Esophagus squamous epithelium (tissue), 5 donors: ENCODE measurements at places on chromosomes 13 and 19.

DNA sequence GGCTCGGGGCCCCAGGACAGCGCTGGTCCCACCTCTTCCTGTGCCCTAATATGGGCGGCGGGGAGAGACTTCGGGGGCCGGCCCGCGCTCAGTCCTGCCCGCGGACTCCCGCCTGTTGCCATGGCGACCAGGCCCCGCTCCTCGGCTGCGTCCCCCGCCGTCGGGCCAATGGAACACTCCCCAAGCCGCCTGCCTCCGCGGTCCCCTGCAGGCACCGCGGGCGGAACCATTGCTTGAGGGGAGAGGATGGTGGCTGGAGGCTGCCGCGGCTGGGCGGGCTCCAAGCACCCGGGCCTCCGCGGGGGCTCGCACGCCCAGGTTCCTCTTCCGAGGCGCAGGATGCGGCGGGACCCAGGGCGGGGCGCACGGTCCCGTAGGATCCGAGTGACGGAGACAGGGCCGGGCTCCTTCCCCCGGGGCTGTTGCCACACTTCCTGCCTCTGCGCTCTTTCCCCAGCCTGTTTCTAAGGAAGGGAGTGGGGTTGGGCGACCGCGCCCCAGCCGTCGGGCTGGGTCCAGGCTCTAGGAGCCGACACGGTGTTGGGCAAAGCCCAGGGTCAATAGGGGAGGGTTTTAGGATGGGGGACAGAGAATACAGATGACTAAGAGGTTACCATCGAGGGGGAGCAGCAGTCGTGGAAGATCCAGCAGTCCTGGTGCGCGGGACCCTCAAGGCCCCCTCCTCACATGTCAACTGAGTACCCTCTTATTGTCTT, 1.2 kb upstream of the JUNB start:
- peak; percentile 80 for DNase-seq

GRCh38 chr13:40682449-40683240, 16.2 kb upstream of the FOXO1 start:
- DNase-seq, result no peak

GRCh38 chr13:111539791-111540446, 219.5 kb downstream of the TEX29 start:
- DNase-seq, result no peak

- DNase-seq, result no peak
Measured at GRCh38 chr13:113879494-113880360, 15.9 kb upstream of the GAS6 start.

GRCh38 chr13:32381539-32381938, 46.4 kb downstream of the N4BP2L1 start:
- no peak for DNase-seq

GRCh38 chr13:78085434-78086225, 167.0 kb upstream of the EDNRB start:
- DNase-seq, result no peak

- DNase-seq, result no peak
Measured at GRCh38 chr13:30734439-30734838, 904 bp upstream of the ALOX5AP start.

GRCh38 chr13:95822303-95822702, 145.4 kb downstream of the DNAJC3 start:
- DNase-seq, result no peak

DNA sequence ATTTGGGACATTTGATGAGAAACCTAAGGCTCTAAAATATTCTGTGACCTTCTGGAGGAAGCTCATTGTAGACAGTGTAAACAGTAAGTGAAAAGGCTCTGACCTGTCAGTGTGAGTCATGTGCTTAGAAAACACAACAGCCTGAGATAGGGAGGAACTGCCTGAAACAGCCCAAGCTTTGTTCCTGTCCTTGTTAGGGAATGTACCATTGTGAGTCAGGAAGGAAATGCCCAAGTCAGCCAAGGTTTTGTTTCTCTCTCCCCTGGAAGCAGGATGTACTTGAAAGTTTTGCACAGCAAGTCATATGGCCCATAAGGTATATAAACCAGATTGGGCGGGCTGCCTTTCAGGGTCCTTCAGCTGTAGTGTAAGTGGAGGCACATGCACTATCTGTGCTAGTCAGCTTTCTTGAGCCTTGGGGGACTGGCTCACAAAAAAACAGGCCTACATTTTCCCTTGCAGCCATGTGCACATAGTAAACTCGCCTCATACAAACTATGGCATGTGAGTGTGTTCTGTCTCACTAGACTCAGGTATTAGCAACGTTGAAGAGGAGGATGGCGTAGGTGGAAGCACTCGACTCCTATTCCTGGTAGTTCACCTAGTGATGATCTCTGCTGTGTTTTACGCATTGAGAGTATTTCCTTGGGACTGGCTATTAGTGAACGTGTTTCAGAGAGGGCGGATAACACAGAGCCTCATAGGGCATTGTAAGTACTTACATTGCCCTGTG, 141.2 kb upstream of the KLHL1 start:
- DNase-seq, result no peak

DNA sequence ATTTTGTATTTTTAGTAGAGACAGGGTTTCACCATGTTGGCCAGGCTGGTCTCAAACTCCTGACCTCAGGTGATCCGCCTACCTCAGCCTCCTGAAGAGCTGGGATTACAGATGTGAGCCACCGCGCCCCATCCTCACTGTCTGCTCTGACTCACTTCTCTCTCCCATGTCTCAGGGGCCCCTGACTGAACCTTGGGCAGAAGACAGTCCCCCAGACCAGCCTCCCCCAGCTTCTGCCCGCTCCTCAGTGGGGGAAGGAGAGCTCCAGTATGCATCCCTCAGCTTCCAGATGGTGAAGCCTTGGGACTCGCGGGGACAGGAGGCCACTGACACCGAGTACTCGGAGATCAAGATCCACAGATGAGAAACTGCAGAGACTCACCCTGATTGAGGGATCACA, 5.0 kb downstream of the SIGLEC9 start:
- no peak for DNase-seq

GRCh38 chr13:110625771-110626321, 10.5 kb downstream of the NAXD start:
- DNase-seq, result no peak

DNA sequence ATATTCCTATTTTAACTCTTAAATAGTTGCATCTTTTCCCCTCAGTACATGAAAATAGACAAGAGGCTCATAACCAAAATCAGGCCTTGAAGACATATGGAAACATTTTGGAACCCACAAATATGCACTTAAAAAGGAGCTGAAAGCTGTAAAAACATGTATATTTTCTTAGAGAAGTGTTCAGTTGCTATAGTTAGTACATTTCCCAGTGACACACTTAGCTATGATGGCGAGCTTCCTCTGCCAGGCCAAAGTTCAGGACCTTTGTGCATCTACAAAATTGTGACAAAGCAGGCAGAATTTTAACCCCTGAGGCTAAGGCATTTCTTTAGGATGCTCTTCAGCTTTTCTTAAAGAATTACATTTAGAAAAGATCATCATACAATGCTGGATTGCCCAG, 54.5 kb downstream of the RCBTB2 start:
- no peak for DNase-seq

DNA sequence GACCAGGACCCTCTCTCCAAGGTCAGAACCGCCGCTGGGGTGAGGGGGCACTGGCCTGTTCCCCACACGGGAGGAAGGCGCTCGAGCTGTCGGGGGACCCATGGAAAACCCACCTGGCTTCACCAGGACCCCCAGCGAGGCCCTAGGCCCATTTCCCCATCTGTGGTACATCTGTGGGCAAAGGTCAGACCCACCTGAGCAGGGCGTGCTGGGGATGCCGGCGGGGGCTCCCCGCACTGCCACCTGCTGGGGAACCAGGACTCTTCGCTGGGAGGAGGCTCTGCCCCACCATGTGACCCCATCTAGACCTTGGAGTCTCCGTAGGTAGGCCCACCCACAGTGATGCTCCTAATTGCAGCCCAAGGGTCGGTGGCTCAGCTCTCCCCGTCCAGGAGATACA, 511 bp downstream of the WDR88 start:
- DNase-seq, result no peak

DNA sequence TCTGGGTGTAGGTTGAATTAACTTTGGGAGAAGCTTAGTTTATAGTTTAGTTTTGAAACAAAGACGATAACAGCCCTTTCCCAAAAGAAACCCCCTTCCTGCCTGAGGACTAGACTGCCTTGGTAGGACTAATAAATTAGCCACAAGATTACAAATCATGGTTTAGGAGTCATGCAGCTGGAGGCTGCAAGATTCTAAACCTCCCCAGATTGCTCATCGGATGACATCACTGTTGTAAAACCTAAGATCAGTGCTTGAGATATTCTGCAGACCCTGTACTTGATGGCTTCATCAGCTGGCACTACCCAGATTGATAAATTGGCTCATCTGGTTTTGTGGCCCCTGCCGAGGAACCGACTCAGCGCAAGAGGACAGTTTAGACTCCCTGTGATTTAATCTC, 35.9 kb upstream of the MPHOSPH8 start:
- no peak for DNase-seq

DNA sequence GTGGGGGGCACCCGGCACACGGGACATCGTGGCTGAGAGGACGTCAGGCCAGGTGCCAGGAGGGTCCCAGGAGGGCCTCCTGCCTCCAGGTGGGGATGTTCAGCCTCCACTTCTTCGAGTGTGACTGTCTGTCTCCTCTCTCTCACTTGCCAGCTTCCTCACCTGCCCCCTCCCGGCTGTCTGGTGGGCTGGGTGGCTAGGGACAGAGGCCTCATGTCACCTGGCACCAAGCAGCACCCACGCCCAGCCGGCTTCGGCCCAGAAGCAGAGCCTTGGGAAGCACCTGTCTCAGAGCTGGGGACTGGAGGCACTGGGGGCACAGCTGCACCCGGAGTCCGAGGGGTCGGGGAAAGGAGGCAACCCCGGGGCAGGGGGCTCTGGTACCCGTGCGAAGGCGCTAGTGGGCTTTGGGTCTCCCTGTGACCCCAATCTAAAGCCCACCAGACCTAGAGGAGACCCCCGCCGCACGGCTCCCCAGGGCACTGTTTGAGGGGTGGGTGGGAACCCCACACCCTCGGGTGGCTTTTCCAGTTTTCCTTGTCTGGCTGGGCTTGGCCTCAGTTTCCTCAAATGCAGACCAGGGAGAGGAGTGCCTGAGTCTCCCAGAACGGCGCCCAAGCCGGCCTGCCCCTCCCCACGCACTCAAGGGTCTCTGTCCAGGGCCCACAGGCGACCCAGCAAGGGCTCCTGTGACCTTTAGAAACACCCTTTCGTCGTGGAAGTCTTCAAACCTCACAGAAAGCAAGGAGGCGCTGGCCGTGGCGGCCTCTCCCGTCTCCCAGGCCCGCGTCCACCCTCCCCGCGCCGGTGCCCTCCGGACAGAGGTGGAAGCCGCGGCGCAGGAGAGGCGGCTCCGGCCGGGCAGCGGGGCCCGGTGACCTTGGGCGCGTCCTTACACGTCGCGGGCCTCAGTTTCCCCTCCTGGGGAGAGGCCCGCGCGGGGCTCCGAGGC, 664 bp upstream of the HCN2 start:
- no peak for DNase-seq

DNA sequence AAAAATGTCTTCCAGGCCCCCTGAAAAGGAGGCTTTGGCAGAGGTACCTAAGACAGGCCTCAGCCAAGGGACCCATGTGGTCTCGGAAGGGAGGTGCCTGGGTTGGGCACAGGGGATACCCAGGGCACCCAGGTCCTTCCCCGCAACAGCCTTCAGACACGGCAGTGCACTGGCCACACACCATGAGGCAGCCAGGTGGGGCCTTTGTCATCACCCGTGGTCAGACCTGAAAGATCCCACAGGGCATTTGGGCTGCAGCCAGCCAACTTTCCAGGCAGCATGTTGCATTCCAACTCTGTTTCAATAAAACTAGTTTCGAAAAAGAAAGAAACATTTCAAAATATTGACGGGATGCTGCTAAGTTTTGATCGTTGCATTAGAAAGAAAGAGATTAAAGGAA, 4.7 kb upstream of the TUBGCP3 start:
- no peak for DNase-seq

- DNase-seq, result no peak
Measured at GRCh38 chr19:10295847-10296591, 6.3 kb downstream of the ICAM5 start.

GRCh38 chr19:782185-782877, 14.9 kb upstream of the PTBP1 start:
- no peak for DNase-seq

GRCh38 chr13:45765464-45765863, 63.3 kb downstream of the CBY2 start:
- DNase-seq, result no peak

DNA sequence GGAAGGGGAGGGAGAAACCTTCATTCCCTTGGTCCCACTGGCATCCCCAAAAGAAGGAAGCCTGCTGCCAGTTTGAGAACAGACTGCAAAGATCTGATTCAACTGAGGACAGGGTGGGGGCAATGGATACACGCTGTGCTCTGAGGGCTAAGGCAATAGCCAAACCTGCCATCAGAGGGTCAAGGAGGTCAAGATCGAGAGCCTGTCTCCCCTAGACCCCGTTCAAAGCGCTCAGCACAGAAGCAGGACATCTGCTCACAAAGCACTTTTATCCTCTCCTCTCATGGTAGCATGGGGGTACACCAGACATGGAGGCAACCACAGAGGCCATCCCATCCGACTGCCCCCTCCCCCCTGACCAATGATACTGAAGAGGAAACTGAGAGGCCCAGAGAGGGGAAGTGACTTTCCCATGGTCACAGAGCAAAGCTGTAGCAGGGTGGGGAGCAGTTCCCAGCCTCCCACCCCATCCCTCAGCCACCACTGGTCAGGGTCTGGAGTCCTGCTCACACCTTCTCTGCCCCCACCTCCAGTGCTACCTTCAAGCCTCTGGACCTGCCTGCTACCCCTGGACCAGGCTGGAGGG, 11.1 kb downstream of the POU2F2 start:
- no peak for DNase-seq

GRCh38 chr13:105925496-105925895, 610.0 kb downstream of the EFNB2 start:
- DNase-seq, result no peak

GRCh38 chr13:78060966-78061365, 142.3 kb upstream of the EDNRB start:
- DNase-seq, result no peak
